Neural progenitor cell (in vitro differentiated cells): ENCODE measurements at places on chromosomes 5 and 9. TPM values are rescaled to one million over a fixed set of nuclear protein-coding genes. Genes with fewer than 3 reads are reported as not detected.

DNA sequence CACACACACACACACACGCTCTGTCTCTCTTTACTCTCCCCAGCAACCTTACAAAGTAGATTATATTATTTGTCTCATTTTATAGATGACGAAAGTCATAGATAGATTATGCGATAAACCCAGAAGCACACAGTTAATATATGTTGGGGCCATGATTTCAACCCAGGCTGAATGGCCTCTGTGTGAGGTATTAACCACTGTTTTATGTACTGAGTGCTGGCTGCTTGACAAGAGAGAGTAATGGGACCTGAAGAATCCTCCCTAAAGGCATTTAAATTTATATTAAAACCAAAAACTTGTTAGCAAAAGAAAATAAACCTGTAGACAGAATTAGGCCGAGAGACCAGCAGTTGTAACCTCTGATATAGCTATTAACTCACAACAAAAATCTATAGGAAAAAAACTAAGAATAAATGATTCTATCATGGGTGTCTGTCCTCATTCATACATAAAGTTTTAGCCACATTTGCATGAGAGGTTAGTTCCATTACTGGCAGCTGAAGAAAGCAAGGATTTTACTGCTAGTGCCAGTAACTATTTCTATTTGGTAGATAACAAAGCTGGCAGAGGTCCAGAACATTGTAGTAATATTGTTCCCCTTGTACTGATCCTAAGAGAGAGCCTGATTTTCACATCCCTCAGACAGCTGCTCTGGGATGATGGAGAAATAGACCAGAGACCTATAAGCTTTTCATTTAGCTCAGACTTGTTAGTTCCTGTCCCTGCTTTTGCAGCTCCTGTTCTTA lies 250.9 kb downstream of the ADGRV1 start:
- DNase-seq, result no peak
- H3K4me1 ChIP-seq, result no peaks in the 10 kb centered on the region
- no peak overlapping the region for H3K27ac ChIP-seq
- H3K27me3 ChIP-seq, result no peaks in the 10 kb centered on the region
- H3K4me3 ChIP-seq, result no peak overlapping the region

GRCh38 chr5:141654298-141654697 lies 3.1 kb upstream of the FCHSD1 start:
- H3K27ac ChIP-seq, result no peak overlapping the region
- no peak overlapping the region for H3K4me3 ChIP-seq
- no peaks in the 10 kb centered on the region for H3K36me3 ChIP-seq
- H3K27me3 ChIP-seq, result peaks cover 6% of the 10 kb centered on the region

GRCh38 chr5:102600964-102601363 lies 102.2 kb upstream of the SLCO6A1 start:
- no peaks in the 10 kb centered on the region for H3K4me1 ChIP-seq
- no peak for DNase-seq
- H3K36me3 ChIP-seq, result no peaks in the 10 kb centered on the region

Gene PRR7
- total RNA-seq, result 4.5 and 31.7 TPM in 2 replicates

Gene GPR150
- 0.12 TPM in 1 of 2 replicates, not detected in the other for total RNA-seq
